CD4-positive, alpha-beta T cell (primary cell): ENCODE measurements at places on chromosomes 2 and 18. TPM values are rescaled to one million over a fixed set of nuclear protein-coding genes. Genes with fewer than 3 reads are reported as not detected.

GALR1 gene
- total RNA-seq, result not detected

IL1RL2 gene
- total RNA-seq, result not detected

DNA sequence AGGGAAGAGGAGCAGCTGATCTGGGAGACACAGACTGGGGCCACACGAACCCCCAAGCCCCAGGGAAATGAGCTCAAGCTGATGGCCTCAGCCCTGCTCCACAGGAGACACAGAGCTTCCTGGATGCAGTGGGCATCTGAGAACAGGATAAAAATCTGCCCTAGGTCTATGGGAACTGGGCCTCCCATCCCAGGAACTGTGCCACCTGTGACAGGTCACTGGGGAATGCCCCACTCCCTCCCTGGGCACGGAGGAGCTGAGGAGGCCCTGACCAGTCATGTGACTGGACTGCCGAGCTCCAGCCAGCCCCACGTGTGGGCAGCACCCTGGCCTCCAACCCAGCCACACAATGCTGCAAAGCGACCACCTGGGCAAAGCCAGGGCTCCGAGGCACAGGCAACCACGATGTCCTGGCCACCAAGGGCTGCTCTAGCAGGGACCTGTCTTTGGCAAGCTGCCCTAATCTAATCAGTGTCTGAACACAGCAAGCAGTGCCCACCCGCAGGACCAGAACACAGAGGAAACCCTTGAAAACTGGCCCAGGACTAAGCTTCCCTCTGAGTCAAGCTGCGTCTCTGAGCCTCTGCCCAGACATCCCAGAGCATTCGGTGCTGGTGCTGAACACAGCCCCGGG lies 57.8 kb upstream of the ID2 start:
- no peak overlapping the region for H3K4me3 ChIP-seq
- no peaks in the 10 kb centered on the region for H3K27me3 ChIP-seq
- DNase-seq, result no peak
- H3K36me3 ChIP-seq, result no peaks in the 10 kb centered on the region
- no peak overlapping the region for H3K27ac ChIP-seq

DNA sequence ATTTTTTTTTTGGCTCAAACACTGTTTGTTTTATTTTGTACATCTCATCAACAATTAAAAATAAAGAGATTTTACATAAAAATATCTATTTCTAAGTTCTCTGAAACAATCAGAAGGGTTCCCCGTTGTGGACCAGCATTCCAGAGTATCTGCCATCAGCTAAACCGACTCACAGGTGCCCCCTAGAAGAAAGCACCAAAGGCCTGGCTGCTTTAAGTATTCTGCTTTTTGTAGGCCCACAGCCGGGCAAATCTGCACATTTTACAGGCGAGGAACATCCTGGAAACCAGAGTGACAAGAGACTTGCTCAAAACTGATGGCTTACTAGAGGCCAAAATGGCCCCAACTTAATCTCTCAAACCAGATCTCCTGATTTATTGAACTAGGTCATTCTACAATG lies 82.2 kb upstream of the SETBP1 start:
- H3K36me3 ChIP-seq, result no peaks in the 10 kb centered on the region
- DNase-seq, result no peak
- no peak overlapping the region for H3K27ac ChIP-seq
- no peak overlapping the region for H3K4me3 ChIP-seq
- no peaks in the 10 kb centered on the region for H3K4me1 ChIP-seq

DNA sequence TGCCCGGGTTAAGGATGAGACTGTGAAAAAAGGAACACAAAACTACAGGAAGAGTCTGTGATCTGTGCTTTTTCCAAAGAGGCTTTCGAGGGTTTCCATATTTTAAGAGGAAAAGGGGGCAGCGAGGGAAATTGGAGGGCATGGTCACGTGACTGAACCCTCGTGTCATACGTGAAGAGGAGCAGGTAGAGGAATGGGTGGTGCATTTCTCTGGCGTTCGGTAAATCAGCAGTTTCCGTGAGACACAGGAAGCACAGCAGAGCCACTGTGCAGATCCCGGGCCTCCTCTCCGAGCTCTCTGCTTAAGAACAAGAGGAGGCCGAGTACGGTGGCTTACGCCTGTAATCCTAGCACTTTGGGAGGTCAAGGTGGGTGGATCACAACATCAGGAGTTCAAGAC lies 219.7 kb downstream of the NDUFA10 start:
- DNase-seq, result no peak
- H3K27ac ChIP-seq, result no peak overlapping the region
- no peak overlapping the region for H3K4me3 ChIP-seq
- no peaks in the 10 kb centered on the region for H3K36me3 ChIP-seq
- no peaks in the 10 kb centered on the region for H3K4me1 ChIP-seq
- no peaks in the 10 kb centered on the region for H3K27me3 ChIP-seq

DNA sequence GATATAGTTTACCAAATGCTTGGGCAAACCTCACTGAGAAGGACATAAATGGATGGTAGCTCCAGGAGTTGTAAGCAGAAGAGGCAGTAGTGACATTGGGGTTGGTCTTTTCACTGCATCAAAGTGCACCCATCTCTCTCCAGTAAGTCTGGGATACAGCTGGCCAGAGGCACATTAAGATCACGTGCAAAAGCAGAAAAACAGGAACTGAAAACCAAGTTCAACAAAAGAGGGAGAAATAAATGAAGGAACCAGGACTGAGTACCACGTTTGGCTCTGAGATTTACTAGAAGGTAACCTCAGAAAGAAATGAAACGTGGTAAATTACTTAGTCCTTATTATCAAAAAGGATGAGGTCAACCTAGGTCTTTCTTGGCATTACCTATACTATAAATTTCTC lies 259.2 kb downstream of the OSR1 start:
- no peak overlapping the region for H3K4me3 ChIP-seq
- no peaks in the 10 kb centered on the region for H3K27me3 ChIP-seq
- H3K27ac ChIP-seq, result no peak overlapping the region
- no peaks in the 10 kb centered on the region for H3K36me3 ChIP-seq

RAD51AP2 gene
- not detected for total RNA-seq
